ENCODE measurements at places on chromosomes 1 and 21.

GRCh38 chr1:61051719-61052394 lies 30.5 kb upstream of the NFIA start:
- no peak for DNase-seq

GRCh38 chr1:70093250-70093975 lies 112.0 kb downstream of the LRRC40 start:
- no peak for DNase-seq

DNA sequence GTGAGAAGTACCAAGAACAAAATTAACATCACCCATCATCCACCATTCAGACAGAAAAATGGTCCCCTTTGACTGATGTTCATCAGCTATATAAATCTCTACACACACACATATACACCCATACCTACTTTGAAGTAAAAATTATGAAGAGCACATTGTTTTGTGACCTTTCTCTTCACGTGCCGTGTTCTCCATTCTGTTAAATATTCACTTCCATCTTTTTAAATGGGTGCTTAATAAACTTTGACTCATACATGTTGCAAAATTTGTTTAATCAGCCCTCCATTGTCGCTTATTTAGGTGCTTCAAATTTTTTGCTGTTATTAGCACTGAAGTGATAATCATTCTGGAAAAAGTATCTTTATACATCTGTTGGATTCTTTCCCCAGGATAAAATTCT lies 80.1 kb downstream of the CLIC6 start:
- DNase-seq, result no peak

- DNase-seq, result no peak
Measured at GRCh38 chr1:189500778-189501177, 976.9 kb downstream of the BRINP3 start.

GRCh38 chr21:14523234-14523633 lies 22.9 kb downstream of the SAMSN1 start:
- no peak for DNase-seq

DNA sequence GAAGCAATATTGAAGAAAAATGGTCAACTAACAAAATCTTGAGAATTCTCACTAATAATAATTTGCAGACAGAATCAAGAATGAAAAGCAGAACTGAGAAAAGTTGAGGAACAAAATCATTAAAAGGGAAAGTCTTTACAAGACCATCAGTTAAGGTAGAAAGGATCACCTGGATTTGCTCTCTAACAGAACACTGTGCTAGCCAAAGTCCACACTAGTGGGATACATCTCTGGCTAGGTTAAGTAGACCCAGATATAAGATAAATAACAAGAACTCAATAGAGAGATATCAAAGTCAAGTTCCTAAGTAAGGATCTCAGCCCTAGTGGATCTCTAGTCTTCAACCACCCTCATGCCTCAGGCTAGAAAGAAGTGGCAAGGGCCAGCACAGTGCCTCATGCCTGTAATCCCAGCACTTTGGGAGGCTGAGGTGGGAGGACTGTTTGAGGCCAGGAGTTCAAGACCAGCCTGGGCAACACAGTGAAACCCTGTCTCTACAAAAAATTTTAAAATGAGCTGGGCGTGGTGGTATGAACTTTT lies 19.6 kb downstream of the IPP start:
- no peak for DNase-seq

DNA sequence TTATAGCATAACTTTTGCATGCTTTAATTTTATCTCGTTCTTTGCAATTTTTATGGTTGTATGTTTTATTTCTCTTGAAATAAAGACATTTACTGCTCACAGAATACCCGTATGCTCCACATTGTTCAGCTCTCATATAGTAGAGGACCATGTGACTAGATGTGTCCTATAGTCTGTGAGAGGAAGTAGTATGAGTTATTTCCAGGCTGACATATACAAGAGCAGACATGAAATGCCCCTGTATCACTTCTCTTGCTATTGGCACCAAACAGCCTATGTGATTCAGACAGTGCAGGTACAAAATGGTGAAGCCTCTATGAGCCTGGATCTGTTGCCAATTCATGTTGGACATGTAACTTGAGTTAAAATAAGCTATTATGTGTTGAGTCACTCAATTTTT lies 5.8 kb upstream of the FCRL5 start:
- no peak for DNase-seq

DNA sequence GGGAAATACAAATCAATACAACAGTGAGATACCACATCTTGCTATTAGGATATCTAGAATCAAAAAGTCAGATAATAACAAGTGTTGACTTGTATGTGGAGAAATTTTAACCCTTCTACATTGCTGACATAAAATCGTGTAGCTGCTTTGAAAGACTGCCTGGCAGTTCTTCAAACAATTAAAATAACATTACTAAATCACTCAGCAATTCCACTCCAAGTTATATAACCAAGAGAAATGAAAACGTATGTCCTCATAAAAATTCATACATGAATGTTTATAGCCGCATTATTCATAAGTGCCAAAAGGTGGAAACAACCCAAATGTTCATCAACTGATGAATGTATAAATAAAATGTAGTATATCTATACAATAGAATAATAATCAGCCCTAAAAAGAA lies 164.6 kb downstream of the RASAL2 start:
- DNase-seq, result no peak

DNA sequence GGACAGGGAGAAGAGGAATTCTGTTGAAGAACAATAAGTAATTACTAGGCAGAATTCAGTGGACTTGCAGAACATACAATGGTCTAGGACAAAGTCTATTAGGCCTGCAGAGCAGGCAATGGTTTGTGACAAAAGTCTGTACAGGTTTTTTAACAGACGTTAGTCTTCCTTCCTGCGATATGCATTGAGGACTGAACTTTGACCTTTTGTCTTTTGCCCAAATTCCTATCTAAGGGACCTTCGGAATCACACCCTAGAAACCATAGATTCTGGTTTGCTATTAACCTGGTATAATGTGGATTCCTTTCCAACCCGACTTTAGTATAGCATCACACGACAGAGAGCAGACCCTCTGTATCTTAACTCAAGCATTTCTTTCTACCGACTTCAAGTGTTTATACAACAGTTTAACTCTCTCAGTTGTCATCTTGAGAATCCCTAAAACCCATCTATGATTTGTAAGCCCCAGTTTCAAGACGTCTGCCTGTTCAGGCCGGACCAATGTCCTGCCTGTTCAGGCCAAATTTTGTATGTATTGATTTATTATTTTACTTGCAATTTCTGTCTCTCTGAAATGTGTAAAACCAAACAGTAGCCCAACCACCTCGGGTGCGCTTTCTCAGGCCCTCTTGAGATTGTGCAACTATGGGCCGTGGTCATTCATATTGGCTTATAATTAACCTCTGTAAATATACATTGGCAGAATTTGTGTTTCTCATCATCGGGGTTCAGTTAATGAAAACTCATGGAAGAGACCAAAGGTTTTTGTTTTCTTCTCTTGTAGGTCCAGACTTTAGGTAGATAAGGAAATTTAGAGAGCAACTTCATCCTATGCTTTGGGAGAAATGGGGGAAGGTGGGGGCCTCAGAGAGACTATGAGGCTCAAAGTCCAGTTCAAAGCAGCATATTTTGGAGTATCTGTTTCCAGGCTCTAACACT lies 76.9 kb upstream of the TNFSF18 start:
- DNase-seq, result no peak

- no peak for DNase-seq
Measured at GRCh38 chr1:213994888-213995287, 7.1 kb downstream of the PROX1 start.

GRCh38 chr1:227893949-227894721 lies 53.6 kb downstream of the WNT9A start:
- no peak for DNase-seq

DNA sequence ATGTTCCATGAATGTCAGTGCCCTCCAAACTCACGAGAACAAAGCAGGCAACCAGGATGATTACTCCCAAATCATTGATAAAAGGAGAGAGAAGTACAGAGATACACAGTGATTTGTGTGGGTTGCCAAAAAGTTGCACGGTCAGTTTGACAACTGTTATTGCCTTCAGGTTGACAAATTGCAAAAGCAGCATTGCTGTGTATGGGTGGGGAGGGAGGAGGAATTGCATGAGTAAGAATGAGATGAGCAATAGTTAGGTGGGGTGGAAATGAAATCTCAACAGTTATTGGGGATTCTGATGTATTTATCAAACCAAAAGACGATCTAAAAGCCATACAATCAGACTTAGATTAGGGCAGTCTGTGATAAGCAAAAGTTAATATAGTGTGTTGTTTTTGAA lies 93.7 kb downstream of the NTMT2 start:
- DNase-seq, result no peak

- DNase-seq, result no peak
Measured at GRCh38 chr1:33301273-33301984, 19.5 kb downstream of the A3GALT2 start.

GRCh38 chr1:218424502-218424901 lies 79.4 kb downstream of the TGFB2 start:
- no peak for DNase-seq

- DNase-seq, result no peak
Measured at GRCh38 chr1:167747988-167748387, 26.2 kb downstream of the MPZL1 start.

DNA sequence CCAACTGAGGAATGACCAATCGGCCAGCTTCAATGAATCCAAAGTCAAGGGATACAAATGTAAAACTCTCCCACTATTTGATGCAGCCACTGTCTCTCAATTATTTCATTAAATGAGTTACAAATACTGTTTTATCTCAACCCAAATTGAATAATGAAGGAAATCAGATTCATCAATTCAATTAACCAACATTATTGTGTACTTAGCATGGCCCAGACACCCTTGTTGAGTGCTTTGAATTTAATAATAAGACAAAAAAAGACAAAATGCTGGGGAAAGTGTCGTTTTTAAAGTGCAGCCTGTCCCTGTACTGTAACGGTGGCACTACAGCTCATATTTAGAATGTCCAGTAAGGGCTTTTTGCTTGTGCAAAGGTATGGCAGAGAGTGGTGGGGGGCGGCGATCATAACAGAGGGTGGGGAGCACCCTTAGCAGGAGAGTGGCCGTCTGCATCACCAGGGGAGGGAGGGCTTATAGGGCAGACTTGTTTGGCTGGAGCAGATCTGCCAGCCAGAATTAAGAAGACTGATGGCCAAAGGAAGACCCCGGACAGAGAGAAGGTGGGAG lies 123.8 kb upstream of the GALNT2 start:
- no peak for DNase-seq

GRCh38 chr1:48697066-48697707 lies 79.5 kb downstream of the BEND5 start:
- DNase-seq, result peak; percentile 37

GRCh38 chr21:46099476-46099875 lies 1.6 kb downstream of the COL6A2 start:
- DNase-seq, result no peak

GRCh38 chr1:29331729-29332128 lies 95.4 kb downstream of the PTPRU start:
- DNase-seq, result no peak

GRCh38 chr1:199404976-199405375 lies 622.5 kb upstream of the NR5A2 start:
- DNase-seq, result no peak

- DNase-seq, result no peak
Measured at GRCh38 chr1:180945151-180945550, 32.5 kb downstream of the KIAA1614 start.

DNA sequence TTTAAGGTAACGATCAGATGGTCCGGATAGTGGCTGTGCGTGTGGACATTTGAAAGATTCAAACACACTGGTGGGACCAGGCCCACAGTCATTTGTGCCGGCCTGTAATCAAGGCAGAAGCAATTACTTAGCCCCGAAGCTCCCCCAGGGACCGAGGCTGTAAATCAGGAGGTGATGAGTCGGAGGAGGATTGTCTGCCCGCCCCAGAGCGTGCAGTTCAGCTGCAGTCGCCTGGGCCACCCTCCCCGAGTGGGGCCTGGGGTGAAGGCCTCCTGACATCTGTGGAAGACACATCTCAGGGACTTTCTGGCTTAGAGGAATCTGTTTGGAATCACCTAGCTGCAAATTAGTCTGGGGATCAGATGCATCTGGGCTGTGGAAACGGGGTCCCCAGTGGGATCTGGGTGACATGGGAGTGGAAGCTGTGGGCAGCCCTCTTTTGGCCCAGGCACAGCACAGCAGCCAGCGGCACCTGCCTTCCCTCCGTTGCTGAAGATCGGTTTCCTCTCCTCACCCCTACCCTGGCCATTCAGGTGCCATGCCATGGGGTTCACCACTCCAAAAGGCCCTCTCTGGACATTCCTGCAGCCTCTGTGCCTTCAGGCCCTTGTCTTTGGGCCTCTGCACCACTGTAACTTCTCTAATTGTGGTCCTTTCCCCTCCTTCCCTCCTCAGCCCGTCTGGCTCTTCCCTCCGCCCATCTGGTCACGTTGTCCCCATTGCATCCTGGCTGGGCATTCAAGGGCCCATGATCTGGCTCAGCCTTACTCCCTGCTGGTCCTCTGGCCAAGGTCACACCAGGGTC lies 25.7 kb downstream of the LHX4 start:
- no peak for DNase-seq

- DNase-seq, result no peak
Measured at GRCh38 chr21:44907966-44908895, 12.5 kb downstream of the ITGB2 start.

- no peak for DNase-seq
Measured at GRCh38 chr1:37124501-37124900, 90.2 kb upstream of the GRIK3 start.

- DNase-seq, result no peak
Measured at GRCh38 chr1:156923670-156924477, 3.4 kb downstream of the LRRC71 start.

DNA sequence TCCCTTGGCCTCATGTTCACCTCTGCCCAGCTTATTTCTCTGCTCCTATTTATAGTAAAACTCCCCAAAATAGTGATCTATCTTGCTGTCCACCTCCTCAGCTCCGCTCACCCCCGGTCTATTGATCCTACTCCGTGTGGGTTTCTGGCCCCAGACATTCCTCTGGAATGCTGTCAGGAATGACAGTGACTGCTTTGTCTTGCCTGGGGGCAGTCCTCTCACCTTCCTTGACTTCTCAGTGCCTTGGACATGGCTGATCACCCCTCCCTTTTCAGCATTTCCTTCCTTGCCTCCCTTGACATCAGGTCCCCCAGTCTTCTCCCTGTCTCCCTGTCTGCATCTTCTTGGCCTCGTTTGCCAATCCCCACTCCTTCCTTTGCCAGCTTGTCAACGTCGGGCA lies 108.1 kb upstream of the BACE2 start:
- DNase-seq, result no peak

GRCh38 chr1:76928522-76928921 lies 61.2 kb downstream of the ST6GALNAC5 start:
- DNase-seq, result no peak

GRCh38 chr1:43893006-43893405 lies 40.6 kb upstream of the ARTN start:
- no peak for DNase-seq

DNA sequence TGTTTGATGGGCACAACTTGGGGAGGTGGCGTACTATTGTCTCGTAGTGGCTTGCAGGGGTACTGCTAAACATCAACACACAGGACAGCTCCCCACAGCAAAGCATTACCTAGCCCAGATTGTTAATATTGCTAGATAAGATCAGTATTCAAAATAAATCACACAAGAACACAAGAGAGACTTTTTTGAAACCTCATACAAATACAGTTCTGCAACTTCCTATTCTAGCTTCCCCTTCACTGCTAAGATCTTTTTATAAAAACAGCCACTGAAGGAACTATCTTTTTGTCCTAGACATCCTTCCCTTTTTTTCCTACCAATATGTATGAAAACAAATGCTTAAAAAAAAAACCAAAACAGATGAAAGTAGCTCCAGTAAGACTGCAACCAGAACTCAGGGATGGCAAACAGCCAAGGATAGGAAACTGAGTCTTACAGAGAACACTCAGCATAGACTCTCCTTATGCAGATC lies 137.8 kb upstream of the KRTAP19-8 start:
- DNase-seq, result no peak

GRCh38 chr1:226716577-226716976 lies 22.5 kb downstream of the ITPKB start:
- DNase-seq, result no peak
